ENCODE measurements at places on chromosomes 6 and 20.

GRCh38 chr6:13248053-13248452, 80.3 kb downstream of the TBC1D7 start:
- no peak for DNase-seq

- DNase-seq: no peak
These were observed 125.9 kb downstream of the FRK start for GRCh38 chr6:115934829-115935228.

DNA sequence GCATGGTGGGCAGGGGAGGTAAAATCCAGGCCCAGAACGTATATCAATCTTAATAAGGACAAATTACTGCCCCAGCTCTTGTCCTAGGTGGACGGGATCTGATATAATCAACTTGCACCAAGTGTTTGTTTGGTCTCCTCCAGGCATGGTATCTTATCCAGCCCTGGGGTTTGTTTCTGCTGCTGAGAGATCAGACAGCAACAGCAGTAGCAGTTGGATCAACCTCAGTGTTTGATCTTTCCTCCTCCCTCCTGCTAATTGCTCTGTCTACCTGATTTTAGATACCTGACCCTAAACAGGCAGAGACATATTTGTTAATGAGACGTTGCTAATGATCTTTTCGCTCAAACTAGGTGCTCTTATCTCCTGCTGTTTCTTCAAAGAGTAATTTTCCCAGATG, 100.4 kb upstream of the BACH2 start:
- DNase-seq: no peak

DNA sequence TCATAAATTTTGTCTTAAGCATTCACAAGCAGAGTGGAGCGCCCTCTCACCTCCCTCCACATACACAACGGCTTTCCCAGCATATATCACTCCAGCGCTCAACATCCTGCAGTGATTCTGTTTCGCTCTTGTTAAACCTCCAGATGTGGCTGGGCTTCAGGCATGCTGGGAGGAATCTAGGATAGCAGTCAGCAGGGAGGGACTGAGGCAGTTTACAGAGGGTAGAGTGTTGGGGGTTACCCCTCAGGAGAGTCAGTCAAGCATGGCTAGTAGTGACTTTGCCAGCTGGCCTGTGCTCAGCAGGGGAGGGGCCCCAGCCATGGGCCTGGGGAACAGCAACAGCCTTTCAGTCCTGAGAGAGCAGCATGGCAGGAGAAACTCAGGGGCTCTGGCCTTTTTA, 161.4 kb upstream of the FLRT3 start:
- no peak for DNase-seq

- no peak for DNase-seq
These were observed 167.1 kb downstream of the MAFB start for GRCh38 chr20:40521962-40522361.

DNA sequence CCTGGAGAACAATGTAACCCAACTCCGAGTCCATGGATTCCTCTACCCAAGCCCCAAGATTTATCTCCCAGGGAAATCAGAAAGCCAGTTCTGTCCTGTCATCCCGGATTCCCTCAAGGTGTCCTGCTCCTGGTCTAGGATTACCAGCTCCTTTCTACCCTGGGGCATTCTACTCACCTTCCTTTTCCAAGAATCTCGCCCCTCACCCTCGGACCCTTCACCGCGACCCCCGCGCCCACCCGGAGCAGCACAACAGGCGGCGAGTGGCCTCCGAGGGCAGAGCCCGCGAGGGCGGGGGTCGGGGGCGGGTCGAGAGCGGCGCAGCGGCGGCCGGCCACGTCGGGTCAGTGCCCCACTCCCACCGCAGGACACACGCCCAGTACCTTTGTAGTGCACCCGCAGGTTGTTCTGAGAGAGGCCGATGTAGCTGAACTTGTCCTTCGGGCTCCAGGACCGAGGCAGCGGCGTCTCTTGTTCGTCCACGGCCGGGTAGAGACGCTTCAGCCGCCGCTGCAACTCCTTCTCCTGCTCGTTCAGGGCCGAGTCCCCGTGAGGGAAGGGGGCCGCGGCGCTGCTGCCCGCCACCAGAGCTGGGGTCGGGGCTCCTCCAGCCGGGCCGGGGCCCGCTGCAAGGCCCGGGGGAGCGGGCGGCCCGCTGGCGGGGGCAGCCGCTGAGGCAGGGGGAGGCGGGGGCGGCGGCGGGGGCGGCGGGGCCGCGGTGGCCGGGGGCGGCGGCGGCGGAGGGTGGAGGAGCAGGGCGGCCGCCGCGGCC, 897 bp downstream of the RANBP9 start:
- no peak for DNase-seq

GRCh38 chr6:85252552-85252951, 197.3 kb upstream of the NT5E start:
- no peak for DNase-seq

DNA sequence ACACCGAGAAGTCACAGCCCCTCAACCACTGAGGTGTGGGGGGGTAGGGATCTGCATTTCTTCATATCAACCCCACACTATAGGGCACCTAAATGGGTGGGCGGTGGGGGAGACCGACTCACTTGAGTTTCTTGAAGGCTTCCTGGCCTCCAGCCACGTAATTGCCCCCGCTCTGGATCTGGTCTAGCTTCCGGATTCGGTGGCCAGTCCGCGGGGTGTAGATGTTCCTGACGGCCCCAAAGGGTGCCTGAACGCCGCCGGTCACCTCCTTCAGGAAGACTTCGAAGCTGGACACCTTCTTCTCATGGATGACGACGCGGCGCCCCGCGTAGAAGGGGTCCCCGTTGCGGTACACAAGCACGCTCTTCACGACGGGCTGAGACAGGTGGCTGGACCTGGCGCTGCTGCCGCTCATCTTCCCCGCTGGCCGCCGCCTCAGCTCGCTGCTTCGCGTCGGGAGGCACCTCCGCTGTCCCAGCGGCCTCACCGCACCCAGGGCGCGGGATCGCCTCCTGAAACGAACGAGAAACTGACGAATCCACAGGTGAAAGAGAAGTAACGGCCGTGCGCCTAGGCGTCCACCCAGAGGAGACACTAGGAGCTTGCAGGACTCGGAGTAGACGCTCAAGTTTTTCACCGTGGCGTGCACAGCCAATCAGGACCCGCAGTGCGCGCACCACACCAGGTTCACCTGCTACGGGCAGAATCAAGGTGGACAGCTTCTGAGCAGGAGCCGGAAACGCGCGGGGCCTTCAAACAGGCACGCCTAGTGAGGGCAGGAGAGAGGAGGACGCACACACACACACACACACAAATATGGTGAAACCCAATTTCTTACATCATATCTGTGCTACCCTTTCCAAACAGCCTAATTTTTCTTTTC, at the start of gene DCDC2:
Gene DCDC2, minus strand, starts transcription at position 724 of the 883 bp plus-strand sequence. Its CDS starts 309 bp downstream, at position 415.
- DNase-seq: no peak

- DNase-seq: no peak
These were observed 125.2 kb upstream of the RALGAPA2 start for GRCh38 chr20:20837574-20838021.

DNA sequence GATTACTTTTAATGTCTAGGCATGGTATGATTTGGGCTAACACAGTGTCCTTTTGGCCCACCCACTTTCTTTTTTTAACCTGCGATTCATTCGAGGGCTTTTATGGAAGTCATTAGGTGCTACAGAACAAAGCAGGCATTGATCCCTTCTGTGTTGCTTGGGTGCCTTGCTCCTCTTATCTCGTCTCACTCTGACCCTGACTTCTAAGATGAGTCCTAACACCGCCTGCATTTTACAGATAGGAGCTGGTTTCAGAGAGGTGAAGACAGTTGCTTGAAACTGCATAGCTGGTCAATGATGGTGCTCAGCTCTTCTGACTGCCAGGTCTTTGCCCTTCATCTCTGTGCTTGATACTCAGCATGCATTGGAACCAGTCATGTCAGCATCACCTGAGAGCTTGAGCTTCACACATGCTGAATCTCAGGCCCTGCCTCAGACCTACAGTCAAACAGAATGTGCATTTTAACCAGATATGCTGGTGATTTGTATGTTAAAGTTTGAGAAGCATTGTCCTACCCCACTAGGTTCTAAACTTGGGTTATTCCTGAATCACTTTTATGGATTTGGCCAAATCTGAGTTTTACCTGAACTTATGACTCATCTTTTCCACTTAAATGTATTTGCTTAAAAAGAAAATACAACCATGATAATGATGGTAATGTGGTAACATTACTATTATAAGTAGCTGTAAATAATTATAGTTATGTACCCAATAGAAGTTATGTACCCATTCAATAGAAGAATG, 142.3 kb downstream of the PLCB4 start:
- no peak for DNase-seq

DNA sequence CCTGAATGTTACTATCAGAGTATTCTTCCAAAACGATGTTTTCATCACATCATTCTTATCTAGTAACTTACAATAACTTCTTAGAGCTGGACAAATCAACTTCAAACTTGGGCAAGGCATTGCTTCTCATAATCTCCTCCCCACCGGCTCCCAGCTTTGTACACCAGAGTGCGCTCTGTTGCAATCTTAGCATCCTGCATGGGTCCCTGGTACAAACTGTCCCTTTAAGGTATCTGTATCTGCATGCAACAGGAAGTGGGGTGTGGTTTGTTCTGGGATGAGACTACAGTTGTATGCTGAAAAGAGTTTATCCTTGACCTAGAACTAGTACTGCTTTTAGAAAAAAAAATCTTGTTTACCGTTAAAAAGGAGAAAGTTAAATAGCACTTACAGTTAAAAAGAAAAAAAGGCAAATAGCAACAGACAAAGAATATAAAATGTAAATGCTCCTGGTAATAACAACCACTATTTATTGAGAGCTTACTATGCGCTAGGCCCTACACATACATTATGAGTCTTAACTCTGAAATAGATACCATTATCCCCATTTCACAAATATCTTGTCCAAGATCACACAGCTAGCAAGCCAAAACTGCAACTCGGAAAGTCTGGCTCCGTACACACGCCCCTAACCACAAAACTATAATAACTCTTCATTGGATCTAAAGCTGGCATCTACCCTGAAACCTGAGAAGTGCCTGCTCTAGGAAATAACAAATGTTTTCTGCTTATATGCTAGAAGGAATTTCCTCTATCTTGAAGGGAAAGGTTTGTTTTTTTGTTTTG, 9.8 kb upstream of the HECA start:
- DNase-seq: no peak

GRCh38 chr6:16475494-16475781, 237.1 kb downstream of the GMPR start:
- no peak for DNase-seq

GRCh38 chr6:82878812-82879211, 186.8 kb downstream of the UBE3D start:
- no peak for DNase-seq

DNA sequence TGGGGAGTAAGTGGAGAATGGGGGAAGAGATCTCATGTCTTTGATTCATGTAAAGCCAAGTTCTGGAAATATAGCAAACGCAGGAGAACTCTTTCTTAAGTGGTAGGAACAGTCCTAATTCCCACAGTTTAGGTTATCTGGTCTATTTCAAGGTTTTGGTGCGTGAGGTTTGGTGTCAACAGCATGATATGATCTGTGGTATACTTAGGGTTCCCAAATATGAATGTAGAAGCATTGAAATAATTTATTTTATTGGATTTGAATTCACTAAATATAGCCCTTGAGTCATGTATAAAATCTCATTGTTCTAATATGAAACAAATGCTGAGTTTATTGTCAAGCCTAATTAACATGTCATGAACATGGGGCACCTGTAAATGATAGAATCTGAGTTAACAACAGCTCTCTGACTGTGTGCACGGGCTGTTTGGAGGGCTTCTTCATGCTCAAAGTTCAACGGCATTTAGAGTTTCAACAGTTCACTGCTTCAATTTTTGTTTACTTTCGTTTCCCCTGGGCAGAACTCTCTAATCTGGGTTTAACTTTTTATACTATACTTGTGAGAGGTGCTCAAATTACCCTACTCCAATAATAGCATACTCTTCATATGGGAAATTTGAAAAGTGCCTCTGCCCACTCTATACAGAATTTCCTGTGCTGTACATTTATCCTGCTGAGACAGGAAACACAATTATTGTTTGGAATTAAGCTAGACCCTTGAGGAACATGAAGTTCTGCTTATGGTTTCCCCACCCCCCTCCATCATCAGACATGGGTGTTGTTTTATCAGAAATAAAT, 236.3 kb upstream of the ZNF217 start:
- no peak for DNase-seq

- no peak for DNase-seq
These were observed 159.4 kb downstream of the FAXC start for GRCh38 chr6:99189823-99190721.

GRCh38 chr20:35918021-35918420, 36.3 kb downstream of the SCAND1 start:
- no peak for DNase-seq

DNA sequence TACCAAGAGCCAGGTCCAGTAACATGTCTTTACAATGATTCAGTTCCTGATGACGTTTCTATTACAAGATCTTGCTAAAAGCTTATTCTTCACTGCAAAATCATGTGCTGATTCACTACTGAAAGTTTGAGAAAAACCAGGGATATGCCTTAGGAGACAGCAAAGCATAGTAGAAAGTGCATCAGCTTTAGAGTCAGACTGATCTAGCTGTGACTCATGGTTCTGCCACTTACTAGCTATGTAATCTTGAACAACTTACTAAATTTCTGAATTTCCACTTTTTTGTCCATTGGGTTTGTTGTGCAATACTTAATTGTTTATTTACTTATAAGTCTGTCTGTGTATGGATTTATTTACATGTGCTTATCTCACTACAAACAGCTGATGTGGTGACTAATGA, 198.5 kb upstream of the RSPO3 start:
- no peak for DNase-seq

DNA sequence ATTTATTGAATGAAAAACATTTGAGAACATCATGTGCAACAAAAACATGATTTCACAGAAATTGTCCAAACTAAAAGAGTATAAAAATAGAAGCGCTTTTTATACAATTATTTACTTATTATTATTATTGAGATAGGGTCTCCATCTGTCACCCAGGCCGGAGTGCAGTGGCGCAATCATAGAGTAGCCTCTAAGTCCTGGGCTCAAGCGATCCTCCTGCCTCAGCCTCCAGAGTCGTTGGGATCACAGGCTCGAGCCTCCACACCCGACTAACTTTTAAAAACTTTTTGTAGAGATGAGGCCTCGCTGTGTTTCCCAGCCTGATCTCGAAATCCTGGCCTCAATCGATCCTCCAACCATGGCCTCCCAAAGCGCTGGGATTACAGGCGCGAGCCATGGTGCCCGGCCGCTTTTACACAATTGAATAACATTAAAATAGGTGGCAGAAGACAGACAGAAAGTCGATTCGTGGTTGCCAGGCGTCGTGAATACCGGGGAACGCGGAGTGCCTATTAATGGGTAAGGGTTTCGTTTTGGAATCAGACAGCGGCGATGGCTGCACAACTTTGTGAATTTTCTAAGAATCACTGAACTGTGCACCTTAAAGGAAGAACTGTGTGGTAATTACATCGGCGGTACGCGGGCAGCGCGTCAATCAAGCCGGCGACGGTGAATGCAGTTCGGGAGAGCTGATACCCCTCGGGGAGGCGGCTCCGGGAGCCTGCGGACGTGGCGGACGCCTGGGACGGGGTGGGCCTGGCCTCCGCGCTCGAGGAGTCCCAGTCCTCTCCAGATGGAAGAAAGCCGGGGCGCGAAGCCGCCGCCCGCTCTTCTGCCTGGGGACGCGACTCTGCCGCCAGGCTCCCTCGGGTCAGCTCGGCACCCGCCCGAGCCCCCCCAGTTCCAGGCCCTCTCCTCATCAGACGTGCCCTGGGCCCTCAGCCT, 807 bp downstream of the TBC1D20 start:
- peak; percentile 11 for DNase-seq

GRCh38 chr20:51093240-51093763, 70.4 kb upstream of the KCNG1 start:
- DNase-seq: no peak

GRCh38 chr6:26534681-26535465, 3.3 kb upstream of the HMGN4 start:
- no peak for DNase-seq

GRCh38 chr6:110900028-110900598, 25.5 kb downstream of the AMD1 start:
- no peak for DNase-seq
